Hindlimb muscle (tissue), 1 donor: ENCODE measurements at places on chromosomes 13 and 19.

DNA sequence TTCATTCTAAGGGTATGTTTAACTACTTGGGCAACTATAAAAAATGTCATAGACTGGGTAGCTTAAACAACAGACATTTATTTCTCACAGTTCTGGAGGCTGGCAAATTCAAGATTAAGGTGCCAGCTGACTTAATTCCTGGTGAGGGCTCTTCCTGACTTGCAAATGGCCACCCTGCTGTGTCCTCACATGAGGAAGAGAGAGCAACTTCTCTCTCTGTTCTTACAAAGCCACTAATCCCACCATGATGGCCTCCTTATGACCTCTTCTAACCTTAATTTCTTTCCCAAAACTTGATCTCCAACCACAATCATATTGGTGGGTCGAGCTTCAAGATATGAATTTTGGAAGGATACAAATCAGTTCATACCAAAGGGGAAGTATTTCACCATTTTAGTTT lies 399.0 kb downstream of the DCT start:
- DNase-seq, result no peak

DNA sequence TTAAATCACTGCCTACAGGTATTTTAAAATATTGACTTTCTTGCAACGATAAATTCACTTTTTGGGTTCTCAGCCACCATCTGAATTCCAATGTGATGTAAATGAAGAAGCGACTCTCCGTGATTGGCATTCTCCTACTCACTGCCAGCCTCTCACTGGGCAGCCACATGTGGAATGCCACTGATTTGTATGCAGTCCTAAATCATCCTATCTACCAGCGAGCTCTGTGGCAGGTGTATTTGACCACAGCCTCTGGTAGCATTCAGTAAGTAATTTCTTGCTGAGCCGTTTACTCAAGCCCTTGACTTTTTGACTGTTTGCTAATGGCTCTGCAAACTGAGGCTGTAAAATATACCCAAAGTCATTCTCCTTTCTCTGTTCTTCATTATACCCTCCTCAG lies 559.0 kb upstream of the SLC10A2 start:
- no peak for DNase-seq

DNA sequence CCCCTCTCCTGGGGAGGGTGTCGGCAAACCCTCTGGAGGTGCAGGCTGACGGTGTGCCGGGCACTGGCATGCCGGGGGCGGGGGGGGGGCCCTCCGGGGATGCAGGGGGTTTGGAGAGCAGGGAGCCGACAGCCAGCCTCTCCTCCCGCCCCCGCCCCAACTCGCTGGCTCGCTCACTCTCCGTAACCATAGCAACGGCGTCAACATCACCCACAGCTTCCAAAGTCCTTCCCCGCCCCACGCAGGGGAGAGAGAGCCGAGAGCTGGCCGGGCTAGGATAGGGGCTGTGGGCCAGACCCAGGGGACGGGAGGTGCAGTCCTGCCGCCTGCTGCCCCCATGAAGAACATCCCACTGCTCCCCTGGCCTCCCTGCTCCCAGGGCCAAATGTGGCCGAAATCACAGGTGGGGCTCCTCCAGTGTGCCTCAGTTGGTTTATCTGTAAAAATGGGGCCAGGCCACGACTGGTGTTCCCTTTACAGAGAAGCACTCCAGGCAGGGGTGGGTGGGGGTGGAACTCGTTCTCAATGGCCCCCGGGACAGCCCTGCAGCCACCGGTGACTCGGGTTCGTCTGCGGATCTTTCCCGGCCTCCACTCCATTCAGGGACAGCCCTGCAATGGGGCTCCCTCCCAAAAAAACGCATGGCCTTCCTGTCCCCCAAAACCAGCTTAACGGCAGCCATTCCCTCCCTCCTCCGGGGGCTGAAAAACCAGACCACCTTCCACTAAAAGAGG lies 3.2 kb downstream of the KLF16 start:
- DNase-seq, result peak; percentile 76

- DNase-seq, result no peak
Observed at GRCh38 chr19:55446060-55446459, 3.0 kb upstream of the SHISA7 start.

DNA sequence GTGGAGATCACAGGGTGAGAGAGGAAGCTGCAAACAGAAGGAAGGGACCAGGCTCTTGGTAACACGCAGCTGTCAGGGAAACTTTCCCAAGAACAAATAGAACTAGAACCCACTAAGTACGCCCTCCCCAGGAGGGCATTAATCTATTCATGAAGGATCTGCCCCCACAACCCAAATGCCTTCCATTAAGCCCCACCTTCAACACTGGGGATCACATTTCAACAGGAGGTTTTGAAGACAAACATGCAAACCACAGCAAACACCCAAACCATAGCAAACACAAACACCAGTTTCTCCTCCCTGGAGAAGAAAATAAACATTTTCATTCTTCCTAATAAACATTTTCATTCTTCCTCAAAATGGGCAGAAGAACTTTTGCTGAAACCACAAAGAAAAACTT lies 329.6 kb downstream of the EFNB2 start:
- no peak for DNase-seq

- DNase-seq, result no peak
Observed at GRCh38 chr19:33388231-33388724, 14.8 kb downstream of the CEBPG start.

DNA sequence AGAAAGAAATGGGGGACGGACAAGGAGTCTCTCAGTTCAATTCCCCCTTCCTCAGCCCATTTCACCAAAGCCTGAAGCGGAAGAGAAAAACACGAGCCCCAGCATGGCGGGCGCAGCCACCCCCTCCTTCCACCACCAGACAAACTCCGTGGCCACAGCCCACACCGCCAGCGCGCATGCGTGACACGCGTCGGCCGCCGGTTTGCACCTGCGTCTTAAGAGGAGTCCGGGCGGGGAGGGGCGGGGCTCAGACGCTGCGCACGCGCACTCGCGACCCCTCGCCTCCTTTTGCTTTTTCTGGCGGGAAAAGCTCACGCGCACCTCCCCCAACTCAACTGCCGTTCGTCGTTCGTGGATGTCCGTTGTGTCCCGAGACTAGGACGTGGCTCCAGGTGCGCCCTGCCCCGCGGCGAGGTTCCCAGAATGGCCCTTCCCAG lies at the start of gene KASH5:
KASH5 (plus strand) TSS at position 314 of the 437 bp plus-strand sequence. CDS start 2,635 bp downstream, outside the sequence.
- peak; percentile 70 for DNase-seq

DNA sequence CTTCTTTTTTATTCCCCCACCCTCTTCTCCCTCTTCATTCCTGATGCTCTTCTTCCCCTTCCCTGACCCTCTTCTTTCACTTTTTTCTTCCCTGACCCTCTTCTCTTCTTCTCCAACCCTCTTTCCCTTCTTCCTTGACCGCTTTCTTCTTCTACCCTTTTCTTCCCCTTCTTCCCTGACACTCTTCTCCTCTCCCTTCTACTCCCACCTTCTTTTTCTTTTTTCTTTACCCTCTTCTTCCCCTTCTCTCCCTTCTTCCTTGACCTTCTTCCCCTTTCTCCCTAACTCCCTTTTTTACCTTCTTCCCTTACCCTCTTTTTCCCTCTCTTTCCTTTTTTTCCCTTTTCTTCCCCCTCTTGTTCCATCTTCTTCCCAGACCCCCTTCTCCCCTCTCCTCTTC lies 931.3 kb downstream of the UQCRFS1 start:
- no peak for DNase-seq

DNA sequence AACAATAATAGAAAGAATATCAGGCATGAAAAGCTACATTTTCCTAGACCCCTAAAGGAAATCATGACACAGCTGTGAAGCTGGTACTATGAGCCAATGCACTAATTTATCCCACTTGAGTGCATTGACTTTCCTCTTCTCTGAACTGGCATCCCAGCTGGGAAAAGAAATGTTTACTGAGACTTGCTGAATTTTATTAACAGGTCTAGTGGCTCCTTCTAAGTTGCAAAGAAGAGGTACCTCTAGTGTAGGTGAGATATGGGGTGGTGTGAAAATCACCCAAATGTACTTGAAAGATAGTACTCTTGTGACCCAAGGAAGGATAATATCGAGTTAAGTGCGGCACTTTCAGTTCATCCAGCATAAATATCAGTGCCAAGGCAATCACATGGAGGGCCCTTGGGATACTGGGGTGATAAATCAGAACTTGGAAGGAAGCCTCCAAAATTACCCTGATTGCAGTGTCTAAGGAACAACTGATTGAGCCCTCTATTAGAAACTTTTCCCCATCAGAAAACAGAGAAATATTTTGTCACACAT lies 369.2 kb downstream of the PCDH9 start:
- DNase-seq, result no peak

DNA sequence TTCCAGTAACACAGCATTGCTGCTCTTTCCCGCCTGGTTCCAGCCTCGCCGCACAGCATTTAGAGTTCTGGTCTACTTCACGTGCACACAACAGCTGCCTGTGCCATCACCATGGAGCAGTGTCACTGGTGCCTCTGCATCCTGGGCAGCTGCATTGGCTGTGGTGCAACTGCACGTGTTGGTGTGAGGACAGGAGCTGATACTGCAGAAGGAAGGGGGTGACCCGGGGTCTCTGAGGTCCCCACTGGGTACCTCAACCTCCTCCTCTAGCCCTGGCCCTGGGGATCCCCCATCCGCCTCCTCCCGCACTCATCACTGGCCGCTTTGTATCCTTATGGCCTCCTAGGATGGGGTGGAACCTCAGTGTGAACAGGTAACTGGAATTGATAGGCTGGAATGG lies 112.5 kb downstream of the SOX1 start:
- DNase-seq, result no peak

- DNase-seq, result no peak
Observed at GRCh38 chr19:48659768-48660167, 13.0 kb downstream of the NTN5 start.

DNA sequence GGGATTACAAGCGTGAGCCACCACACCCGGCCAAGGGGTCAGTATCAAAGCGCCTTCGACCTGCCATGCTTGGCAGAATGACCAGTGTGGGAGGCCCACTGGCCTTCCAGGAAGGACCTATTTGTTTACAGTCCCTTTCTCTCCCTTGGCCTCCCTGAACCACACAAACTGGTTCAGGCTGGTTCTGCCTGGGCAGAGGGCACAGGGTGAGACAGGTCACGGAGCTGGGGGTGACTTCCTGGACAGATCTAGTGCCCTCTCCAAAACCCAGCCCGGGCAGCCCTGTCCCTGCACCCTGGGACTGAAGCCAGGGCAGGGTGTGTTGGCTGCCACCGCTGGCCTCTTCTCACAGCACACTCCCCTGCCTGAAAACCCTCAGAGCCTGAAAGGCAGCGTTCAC lies 11.3 kb downstream of the PLEKHF1 start:
- DNase-seq, result no peak

DNA sequence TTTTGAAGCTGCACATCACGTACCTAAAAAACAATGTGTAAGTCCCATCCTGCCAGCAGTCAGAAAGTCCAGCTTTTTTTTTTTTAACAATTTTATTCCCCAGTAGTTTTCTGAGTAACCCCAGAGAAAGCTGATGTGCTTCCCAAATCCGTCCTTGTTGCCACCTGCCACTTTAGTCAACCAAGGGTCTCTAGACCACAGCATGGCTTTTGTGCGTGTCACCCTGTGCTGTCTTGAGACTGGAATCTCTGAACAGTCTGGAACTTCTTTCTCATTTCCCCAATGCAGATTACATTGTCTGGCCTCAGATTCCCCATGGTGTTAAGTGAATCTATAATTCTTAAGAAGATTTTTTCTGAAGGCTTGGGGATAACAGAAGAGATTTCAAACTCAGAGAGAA lies 289.2 kb upstream of the KLF12 start:
- no peak for DNase-seq

GRCh38 chr13:99829161-99829560 lies 142.4 kb downstream of the ZIC5 start:
- no peak for DNase-seq

GRCh38 chr19:53466726-53467484 lies 628 bp upstream of the ZNF813 start:
- DNase-seq, result no peak

DNA sequence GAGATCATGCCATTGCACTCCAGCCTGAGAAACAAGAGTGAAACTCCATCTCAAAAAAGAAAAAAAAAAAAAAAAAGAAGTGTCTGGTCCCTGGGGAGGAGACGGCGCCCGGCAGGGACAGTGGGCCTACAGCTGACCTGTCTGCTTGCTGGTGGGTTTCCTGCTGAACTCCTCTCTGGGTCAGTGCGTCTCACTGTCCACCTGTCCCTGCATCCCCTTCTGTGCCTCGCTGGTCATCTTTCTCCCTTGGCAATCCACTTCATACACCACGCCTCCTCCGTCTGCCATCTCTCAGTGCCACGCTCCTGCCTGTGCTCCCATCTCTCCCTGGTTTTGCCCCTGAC lies 63.4 kb downstream of the ACSBG2 start:
- no peak for DNase-seq

- no peak for DNase-seq
Observed at GRCh38 chr19:13031917-13032623, 36.8 kb downstream of the NFIX start.

GRCh38 chr19:42480335-42481095 lies 37.8 kb upstream of the CXCL17 start:
- no peak for DNase-seq

DNA sequence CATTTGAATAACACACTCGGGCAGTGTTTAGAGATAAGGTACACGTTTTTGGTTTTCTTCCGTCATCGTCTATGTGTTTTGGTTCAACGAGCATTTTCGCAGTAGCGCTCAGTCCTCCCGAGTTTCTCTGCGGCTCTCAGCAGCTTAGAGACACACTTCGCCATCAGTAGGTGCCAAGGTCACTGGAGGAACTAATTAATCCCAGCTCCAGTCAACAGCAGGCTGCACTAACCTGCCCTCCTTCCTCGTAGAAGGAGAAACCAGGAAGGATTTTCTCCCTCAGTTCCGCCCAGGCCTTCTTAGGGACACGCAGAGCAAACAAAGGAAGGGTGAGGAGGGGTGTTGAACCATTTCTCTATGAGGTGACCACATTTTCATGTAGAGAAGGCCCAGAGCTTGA lies 12.6 kb downstream of the MBNL2 start:
- DNase-seq, result no peak
